Stimulated activated CD4-positive, alpha-beta T cell treated with anti-CD3 and anti-CD28 coated beads, Interleukin-15, amount 100 ng/mL, for 24 hours (primary cell): ENCODE measurements at places on chromosomes 12 and 14.
A peak's percentile ranks its signal among the peaks of the same experiment; 100 is the strongest.

DNA sequence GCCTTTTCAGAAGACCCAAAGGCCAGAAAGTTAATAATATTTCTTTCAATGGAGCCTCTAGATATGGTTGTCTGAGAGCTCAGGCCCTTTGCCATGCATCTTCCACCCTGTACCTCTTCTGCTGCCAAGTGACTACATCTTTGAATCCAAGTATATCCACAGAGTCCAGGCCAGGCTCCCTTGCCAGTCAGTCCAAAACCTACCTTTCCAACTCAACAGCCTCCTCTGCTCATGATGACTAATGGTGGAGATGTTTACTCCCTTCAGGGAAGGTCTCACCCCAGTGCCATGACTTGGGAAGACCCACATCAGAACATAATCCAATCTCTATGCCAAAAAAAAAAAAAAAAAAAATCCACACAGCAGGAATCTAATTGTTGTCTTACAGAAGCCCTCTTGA, 20.4 kb downstream of the TTC9 start:
- no peak for DNase-seq

GRCh38 chr12:113088971-113089756, 32.6 kb downstream of the DTX1 start:
- DNase-seq: peak; percentile 81

DNA sequence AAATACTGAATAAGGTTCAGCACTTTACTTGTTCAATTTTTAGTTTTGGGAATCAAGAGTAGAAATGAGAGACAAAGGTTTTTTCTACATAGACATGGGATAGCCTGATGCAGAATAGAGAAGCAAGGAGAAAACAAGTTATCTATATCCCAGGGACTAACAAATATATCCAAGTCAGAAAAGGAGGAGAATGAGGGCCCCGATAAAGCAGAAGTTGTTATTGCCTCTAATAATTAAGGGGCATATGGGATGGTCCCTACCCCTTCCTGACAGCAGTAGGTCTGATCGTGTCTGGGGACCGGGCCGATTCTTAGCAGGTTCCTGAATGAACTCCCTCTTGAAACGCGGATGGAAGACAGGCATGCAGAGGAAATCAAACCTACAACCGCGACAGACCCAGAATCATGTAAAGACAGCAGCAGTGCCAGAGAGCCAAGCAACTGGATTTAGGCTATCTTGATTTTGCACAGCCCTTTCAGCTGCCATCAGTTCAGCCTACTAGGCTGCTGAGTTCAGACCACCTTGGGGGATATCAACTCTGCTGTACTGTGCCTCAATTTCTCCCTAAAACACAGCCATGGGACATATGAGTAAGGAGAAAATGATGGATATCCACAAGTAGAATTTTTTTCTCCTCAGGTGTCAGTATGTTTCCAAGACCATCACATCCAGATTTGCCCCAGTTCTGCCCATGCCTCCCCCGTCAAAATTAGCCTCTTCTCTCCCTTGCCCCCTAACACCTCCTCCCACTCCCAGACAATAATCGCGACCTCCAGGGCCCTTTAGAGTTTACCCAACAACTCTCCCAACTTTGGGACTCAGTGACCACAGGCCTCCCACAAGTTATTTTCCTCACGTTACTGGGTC, 706 bp downstream of the PRMT5 start:
- DNase-seq: no peak

DNA sequence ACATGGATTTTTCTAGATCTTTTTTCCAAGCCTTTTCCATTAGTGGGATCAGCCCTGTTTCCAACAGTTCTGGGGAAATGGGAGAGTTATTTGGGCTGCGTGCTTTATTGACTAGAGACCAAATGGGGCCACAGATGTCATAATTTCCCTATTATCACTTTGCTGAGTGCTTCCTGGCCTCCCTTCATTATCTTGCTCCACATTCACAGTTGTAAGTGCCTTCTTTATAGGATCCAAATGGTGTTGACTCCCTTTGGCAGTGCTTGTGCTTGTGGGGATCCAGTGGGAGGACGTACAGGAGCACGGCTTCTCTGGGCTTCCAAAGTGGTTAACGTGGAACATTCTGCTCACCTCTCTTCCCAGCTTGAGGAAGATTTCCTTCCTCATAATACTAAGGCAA, 141.0 kb upstream of the RMST start:
- DNase-seq: no peak

GRCh38 chr14:47539031-47539461, 136.4 kb downstream of the MDGA2 start:
- DNase-seq: no peak

- no peak for DNase-seq
Measured at GRCh38 chr12:13102461-13103195, 839 bp downstream of the GSG1 start.

DNA sequence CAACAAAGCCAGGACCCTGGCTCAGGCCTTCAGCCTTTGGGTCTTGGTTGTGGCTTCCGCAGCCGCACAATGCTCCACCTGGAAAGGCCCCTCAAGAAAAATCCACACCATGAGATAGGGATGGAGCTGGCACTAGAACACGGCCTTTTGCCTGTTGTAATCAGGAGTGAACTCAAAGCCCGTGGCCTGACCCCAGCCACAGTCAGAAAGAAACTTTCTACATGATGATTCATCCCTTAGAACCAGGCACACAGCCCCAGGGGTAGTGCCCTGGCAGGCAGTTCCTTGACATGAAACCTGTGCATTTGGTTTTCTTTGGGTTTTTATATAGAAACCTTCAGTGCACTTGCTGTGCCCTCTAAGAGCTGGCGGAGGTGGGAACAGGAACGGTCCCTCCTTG, 5.1 kb downstream of the CLMN start:
- peak; percentile 73 for DNase-seq

DNA sequence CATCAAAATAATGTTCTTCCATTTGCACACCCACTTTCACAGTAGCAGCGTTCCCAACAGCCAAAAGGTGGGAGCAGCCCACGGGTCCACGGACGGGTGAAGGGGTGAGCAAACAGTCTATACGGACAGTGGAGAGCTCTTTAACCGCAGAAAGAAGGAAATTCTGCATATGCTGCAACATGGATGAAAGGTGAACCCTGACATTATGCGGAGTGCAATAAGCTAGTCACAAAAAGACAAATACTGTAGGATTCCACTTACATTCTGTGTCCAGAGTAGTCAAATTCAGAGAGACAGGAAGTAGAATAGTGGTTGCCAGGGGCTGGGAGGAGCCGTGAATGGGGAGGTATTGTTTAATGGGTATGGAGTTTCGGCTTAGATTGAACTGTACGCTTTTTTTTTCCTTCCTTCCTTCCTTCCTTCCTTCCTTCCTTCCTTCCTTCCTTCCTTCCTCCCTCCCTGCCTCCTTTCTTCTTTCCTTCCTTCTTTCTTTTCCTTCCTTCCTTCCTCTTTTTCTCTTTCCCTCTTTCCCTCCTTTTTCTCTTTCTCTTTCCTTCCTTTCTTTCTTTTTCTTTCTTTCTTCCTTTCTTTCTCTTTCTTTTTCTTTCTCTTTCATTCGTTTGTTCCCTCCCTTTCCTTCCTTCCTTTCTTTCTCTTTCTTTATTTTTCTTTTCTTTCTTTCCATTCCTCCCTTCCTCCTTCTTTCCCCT, 15.8 kb upstream of the ANKRD9 start:
- peak; percentile 50 for DNase-seq

DNA sequence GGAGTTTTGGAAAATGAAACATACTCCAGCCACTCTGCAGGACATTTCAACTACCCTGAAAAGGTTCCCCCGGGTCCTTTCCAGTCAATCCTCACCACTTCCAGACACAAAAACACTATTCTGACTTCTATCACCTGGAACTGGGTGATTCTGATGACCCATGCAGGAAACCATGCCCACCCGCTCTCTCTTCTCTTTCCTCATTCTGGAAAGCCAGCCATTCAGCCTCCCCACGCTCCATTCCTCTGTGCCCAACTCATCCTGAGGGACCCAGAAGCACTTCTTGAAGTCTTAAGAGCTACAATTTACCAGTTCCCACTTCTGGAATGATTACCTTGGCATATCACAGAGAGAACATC, 3.2 kb downstream of the CCDC88C start:
- DNase-seq: no peak

DNA sequence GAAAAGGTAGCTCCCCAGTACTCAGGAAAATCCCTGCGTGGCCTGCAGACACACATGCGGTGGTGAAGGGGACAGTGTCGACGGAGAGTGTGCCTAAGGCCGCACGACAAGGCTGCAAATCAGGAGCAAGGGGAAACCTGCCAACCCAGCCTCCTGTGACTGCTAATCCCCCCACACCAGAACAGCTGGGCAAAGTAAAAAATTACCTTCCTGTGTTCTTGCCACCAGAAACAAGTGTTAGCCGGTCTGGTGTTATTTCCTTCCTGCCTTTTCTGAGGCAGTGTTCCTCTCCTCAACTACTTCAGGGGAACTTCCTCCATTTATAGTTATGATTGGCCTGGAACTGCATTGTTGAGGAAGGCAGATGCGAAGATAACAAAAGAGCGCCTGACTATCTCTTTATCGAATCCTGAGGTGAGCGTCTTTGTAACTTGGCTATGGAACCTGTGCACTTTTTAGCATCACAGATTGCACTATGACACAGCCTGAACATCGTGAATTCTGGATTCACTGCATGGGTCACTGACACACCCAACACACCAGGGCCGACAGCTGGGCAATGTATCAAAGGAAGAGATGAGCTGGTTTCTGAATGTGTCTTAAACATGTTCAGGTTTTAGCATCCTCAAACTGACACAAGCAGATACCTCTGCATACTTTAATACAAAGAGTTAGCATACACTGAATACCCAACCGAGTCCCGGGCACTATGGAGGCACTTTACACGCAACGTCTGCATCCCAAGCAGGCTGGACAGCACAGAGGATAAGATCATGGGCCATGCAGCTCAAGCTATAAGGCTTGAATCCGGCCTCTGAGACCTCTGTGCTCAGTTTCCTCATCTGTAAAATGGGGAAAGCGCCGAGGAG, 28.9 kb downstream of the SLC15A4 start:
- DNase-seq: no peak

- no peak for DNase-seq
Measured at GRCh38 chr12:54593725-54594124, 5.3 kb upstream of the PPP1R1A start.

DNA sequence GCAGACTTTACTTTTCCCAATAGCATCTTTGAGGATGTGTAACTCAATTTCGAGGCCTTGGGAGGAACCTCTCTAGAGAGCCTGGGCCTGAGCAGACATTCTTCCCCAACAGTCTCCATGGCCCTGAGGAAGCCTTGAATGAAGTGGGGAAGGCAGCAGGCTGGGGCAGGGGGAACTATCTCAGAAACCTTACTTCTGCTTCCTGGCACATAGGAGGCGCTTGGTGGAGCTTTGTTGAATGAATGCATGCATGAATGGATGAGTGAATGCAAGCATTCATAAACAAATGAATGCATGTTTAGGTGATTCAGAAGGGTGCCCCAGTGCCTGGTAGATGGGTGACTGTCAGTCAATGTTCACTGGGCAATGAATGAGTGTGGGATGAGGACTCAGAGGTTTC, 58.3 kb downstream of the GALNT16 start:
- no peak for DNase-seq

DNA sequence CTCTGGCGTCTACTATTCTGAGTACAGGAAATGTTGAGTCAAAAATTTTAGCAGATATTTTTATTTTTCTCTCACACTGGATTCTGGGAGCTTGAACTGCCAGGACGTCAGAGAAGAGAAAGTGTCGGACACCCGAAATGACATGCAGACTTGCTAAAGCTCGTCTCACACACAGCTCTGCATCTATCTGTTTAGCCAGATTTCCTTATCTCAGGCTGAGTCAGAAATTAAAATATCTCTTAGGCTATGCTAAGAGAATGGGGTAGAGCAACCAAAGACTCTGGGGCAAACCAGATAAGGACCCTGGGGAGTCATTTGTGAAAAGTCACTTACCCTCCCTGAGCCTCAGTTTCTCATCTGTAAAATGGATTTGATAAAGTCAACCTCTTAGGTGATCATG, 1124.1 kb downstream of the VRK1 start:
- DNase-seq: no peak

DNA sequence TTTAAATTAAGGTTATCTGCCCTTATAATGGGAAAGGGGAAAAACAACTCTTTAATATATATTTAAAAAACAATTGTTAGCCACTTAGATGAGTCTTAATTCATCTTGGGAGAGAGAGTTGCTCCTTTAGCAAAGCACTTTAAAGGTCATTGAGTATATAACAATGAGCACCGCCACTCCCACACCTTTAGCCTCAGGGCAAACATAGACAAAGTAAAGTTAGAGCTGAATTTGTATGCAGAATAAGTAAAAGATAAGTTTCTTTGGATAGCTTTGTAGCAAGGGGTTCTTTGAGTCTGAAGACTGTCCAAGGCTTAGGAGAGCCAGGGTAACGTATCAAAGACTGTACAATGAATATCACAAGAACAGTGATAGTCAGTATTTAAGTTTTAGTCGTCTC, 728.8 kb upstream of the LMO3 start:
- DNase-seq: no peak

- no peak for DNase-seq
Measured at GRCh38 chr12:93275589-93275988, 102.1 kb upstream of the NUDT4 start.

DNA sequence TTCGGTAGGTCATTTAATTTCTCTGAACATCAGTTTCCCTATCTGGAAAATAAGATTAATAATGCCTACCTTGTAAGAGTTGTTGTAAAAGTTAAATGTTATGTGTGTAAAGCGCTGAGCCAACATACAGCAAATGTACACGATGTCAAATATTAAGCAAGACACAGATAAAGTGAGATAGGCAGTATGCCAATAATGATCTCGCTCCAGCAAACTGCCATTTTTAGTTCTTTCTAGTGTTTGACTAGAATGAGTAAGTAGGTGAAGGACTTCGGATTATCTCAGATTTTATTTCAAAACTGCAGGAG, 840 bp downstream of the DHRS7 start:
- no peak for DNase-seq

DNA sequence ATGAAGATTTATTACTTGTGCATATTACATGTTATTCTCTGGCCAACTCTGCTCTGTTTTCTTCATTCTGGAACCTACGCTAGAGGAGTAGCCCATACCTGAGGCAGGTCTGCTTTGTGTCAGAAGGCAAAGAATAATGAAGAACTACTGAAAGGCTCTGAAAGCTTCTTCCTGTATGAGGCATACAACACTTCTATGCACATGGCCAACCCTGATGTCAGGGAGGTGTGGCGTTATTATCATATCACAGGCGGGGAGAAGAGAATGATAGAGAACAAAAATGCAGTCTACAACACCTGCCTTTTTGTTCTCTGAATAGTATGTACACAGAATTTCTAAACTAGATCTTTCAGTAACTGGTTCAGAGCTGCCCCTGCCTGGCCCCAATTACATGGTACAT, 32.5 kb upstream of the CRY1 start:
- DNase-seq: no peak

- no peak for DNase-seq
Measured at GRCh38 chr12:3961591-3961990, 88.4 kb upstream of the PARP11 start.

DNA sequence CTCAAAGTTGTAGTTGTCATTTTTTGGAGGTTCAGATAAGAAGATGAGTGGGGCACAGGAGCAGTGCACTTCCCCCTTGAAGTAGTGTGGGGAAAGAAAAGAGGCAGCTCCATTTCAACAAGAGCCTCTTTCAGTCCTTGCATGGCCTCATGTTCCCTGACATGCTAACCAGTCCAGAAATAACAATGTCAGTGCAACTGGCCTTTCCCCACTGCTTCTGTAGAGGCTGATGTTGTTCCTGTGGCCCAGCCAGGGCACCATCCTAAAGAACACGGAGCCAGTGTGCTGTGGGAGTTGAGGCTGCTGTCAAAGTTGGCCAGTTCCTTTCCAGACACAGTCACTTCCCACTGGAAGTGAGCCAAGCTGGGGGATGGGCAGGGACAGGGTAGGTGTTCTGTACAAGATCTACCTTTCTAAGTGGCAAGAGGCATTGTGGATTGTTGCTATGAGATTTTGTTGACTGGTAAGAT, 77.7 kb upstream of the SLC38A2 start:
- no peak for DNase-seq
